ENCODE measurements at places on chromosomes 12 and 14.
A peak's percentile ranks its signal among the peaks of the same experiment; 100 is the strongest.

DNA sequence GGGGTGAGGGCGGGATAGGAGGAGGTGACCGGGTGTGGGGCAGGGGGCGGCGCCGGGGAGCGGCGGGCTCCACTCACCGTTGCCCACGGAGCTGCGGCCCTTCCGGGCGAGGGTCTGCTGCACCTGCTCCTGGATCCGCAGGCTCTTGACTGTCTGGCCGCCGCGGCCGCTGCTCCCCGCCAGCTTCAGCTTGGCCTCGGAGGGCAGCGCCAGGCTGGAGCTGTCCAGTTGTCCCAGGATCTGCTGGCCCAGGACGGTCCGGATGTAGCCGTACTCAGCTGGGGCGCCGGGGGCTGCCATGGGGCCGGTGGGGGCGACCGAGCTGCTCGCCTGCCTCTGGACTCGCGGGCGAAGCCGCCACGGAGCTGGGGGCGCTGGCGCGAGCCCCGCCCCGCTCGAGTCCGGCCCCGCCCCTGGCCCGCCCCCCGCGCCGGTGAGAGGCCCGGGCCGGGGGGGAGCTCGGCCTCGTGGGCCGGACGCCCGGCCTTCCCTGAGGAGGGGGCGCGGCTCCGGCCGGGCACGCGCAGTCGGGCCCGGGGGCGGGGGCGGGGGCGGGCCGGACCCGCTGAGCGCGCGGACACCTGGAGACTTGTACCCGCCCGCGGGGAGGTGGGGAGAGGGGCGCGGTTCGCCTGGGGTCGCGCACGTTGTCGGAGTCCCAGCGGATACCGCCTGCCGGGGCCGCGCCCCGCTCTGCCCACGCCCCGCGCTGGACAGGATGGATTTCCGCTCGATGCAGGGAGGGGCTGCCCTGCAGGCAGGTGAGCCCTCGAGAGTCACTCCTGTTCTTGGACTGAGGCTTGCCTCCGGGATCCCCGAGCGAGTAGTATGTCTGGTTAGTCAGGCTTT is at the start of gene PKP2:
TSS of gene PKP2 (minus strand) at position 346 of the 849 bp plus-strand sequence. CDS start at position 300, 46 bp downstream.
- peak; percentile 11 for DNase-seq

DNA sequence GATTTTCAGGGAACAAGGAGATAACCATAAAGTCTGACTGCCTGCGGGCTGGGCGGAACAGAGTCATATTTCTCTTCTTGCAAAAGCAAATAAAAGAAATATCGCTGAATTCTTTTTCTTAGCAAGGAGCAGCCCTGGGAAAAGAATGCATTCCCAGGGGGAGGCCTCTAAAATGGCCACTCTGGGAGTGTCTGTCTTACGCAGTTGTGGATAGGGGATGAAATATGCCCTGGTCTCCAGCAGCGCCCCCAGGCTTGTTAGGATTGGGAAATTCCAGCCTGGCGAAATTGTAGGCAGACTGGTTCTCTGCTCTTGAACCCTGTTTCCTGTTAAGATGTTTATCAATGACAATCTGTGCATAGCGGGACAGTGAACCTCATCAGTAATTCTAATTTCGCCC is 40.5 kb downstream of the PCNX1 start:
- no peak for DNase-seq

GRCh38 chr14:84036840-84037239 is 1493.1 kb upstream of the FLRT2 start:
- no peak for DNase-seq

DNA sequence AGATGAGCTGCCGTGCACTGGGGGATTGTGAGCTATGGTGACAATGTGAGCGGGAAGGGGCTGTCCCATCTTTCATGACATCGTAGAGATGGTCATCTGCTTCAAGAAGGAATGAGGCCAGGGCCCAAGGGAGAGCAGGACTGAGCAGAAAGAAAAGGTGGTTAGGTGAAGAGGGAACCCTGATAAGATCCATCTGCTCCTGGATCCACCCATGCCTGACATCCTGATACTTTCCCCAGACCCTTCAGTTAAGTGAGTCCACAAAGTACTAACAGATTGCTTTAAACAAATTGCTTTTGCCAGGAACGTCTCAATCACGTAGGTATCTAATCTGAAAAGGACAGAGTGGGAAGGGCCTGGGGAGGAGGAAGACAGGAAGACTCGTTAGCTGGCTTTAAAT is 25.4 kb upstream of the DLK1 start:
- DNase-seq = no peak
